Uterus (tissue), 4 donors: ENCODE measurements at places on chromosomes 12 and 14. TPM values are rescaled to one million over a fixed set of nuclear protein-coding genes. Genes with fewer than 3 reads are reported as not detected.

DNA sequence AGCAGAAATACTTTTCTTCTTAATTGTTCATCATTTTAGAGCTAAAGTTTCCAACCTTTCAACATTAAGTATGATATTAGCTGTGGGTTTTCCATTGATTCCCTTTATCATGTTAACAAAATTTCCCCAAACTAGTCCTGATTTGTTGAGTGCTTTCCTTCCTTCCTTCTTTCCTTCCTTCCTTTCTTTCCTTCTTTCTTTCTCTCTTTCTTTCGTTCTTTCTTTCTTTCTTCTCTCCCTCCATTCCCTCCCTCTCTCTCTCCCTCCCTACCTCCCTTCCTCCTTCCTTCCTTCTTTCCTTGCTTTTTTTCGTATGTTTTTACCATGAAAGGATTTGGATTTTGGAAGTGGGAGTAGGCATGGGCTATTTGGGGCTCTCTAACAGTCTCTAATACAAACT lies 133.5 kb downstream of the LMNTD1 start:
- DNase-seq = no peak

GRCh38 chr14:57066887-57067513 lies 201.7 kb downstream of the EXOC5 start:
- no peak for DNase-seq

DNA sequence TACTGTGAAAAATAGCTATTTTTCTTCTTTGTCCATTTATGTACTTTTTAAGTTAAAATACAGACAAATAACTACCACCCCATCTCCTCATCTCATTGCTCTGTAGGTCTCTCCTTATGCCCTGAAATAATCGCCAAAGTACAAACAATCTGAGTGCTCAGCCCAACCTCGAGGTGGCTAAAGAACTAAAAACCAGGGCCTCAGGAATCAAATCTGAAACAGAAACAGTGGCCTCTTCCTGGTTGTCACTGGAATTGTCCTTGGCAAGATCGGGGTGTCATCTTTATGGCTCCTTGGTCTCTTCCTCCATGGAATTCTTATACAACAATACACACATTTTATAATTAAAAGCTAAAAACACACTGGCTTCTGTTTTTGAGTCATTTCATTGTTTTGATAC lies 182.4 kb downstream of the ASCL1 start:
- DNase-seq = no peak

DNA sequence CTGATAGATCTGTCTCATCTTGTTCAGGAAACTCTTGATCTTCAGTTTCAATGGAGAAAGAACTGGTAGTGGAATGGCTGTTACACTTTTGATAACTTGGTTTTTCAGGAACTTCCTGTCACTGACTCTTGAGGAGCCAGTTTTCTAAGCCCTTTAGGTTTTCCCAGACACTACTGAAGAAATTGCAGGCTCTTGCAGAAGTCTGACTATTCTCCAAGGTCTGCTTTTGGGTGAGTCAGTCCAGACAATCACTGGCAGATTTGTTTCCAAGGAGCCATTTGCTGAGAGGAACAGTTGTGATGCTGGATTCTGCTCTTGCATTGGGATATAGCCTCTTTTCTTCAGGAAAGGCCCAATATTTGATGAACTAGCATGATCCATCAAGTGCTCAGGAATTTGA lies 468.0 kb downstream of the FUT8 start:
- no peak for DNase-seq

Gene AICDA
- total RNA-seq = not detected

DNA sequence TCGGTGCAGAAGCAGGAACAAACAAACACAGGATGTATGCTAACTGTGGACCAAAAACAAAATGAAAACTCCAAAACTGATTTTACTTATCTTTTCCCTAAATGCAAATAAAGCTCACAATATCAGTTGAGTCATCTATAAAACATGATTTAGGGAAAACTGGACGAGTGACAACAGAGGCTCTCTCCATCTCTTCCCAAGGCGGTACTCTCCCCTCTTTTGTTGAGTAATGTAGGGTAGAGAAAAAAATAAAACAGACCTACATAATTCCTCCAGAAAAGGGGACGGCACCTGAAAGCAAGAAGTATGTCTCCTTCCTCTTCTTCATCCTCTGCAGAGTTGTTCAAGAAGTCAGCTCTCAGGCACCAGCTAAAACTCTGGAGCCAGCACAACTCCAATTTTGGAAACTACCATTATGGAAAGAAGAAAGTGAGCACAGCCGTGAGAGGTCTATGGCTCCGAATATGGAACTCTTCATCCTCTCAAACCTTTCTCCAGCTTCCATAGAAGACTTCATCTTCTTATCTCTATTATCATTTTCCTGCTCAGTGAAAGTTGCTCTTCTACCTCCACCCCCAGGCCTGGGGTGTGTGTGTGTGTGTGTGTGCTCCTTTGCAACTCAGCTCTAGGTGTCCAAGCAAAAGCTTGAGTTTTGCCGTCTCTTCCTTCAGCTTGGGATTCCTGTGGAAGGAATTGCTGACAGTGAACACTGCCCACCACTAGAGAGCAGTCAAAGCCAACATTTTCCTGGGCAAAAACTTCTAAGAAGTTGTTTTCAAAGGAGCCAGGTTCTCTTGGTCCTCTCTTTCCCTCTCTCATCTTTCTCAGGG lies 155.4 kb downstream of the DIO2 start:
- DNase-seq = no peak

Gene CCNT1
- total RNA-seq = 22.6 TPM

DNA sequence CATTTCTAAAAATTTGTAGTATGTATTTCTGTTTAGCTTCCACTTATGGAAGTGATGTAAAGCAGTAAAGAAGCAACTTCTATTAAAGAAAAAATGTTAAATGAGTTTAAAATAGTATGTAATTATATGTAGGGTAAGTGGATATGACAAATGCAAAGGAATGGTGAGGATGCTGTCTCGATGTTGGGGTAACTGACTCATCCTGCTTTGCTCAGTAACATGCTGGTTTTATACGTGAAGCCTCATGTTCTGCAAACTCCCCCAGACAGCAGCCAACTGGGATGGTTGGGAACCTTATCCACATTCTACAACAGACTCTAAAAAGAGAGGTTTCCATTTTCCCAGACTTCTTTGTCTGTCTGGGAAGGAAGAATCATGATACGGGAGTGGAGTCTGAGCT lies 1006.4 kb upstream of the TMEM132C start:
- DNase-seq = no peak

GRCh38 chr14:25052921-25053320 lies 3.0 kb upstream of the STXBP6 start:
- no peak for DNase-seq

Gene CFAP54
- 5.2 TPM for total RNA-seq

DNA sequence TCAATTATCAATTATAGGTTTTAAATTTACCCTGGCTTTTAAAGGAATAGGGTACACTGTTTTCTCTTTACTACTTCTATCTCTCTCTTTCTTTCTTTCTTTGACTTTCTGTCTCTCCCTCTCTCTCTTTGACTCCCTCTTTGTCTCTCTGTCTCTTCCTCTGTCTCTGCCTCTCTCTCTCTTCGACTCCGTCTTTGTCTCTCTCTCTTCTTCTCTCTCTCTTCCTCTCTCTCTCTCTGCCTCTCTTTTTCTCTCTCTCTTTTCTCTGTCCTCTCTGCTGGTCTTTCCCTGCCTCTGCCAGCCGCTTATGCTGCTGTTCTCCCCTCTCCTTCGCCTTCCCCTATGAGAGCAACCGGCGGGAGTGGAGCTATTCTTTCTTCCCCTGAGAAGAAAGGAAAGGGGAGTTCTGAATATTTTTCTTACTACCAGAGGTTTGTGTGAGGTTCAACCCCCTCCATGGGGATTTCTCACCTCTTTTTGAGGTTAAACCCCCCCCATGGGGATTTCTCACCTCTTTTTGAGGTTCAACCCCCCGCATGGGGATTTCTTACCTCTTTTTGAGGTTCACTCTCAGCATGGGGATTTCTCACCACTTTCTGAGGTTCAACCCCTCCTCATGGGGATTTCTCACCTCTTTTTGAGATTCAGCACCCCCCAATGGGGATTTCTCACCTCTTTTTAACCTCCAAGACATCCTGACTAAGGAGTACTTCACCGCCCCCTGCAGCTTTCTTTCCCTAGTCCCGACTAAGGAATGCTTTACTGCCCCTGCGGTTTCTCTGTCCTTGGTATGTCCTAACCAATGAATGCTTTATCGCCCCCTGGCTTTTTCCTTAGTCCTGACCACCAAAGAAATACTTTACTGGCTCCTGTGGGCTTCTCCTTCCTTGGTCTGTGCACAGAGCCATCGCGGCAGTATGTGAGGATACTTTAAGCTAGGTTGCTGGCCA lies 27.4 kb upstream of the DDHD1 start:
- DNase-seq = no peak

DNA sequence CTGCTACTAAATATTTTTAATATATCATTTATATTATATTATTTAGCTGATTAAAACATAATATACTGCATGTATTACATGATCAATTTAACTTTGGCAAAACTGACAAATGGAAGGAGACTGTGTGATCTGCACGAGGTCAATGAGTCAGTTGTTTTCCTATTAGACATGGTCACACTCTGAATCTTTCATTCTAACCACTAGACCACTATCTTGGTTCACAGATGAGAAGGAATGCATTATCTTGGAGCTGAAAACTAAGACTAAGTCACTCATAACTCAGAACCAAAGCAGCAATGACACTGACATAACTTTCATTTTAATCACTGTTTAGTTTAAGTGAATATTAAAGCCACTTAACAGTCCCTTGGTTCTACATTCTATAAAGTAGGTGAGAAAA lies 37.4 kb downstream of the GNPTAB start:
- no peak for DNase-seq

DNA sequence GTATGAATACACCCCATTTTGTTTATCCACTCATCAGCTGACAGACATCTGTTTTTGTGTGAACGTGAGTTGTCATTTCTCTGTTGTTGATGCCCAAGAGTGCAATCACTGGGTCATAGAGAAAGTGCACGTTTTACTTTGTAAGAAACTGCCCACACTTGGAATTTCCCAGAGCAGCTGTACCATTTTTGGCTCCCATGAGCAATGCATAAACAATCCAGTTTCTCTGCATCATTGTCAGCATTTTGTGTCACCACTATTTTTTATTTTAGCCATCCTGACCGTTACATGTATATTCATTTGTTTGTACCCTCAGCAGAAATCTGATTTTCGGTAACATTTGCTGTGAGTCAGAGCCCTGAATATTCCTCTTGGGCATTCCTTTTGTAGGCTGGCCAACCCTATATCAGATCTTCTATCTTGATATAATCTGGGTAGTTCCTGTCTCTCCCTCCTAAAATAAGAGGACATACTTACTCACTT lies 62.7 kb downstream of the RBM19 start:
- DNase-seq = no peak

DNA sequence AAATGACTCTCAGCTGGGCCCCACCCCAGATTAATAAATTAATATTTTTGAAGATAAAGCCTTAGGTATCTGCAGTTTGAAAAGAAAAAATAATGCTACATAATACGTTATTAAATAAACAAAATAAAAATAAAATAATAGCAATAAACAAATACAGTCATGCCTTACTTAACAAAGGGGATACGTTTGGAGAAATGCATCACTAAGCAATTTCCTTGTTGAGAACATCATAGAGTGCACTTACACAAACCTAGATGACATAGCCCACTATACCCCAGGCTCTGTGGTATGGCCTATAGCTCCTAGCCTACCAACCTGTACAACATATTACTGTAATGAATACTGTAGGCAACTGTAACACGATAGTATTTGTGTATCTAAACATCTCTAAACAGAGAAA lies 7.1 kb upstream of the EGLN3 start:
- DNase-seq = no peak

DNA sequence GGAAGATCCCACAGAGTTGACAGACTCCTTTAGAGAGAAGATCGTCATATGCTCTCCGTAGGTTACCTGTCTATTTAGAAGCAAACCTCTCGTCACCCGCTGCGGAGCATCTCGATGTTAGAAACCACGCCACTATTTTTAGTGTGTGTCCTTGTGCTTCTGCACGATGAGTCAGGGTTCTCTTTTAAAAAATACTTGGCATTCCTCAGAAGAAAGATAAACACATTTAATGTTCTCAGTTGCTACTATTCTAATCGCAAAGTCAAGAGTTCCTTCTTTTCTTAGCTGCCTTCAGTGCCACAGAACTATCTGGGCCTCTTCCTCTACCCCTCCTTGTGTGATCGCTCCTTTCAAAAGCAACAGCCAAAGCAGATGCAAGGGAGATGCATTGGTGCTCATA lies 192.4 kb downstream of the PELI2 start:
- DNase-seq = no peak

DNA sequence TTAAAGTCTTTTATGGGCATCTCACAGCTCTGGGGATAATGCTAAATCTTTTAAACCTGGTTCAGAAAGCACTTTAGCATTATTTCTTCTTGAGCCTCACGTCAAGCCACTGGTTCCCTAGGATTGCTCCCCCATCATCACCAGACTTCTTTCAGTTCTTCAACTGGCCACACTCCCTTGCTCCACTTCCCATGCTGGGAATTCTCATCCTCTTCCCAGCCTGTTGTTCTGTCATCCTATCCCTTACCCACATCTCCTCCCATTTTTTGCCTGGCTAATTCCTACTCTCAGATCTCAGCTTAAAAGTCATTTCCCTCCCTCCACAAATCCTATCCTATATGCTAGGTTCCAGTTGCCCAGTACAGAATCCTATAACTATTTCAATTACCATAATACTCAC lies 14.4 kb downstream of the FERMT2 start:
- no peak for DNase-seq

- DNase-seq = peak; percentile 43
These were observed 111.9 kb downstream of the FOXN3 start for GRCh38 chr14:89304972-89305703.

GRCh38 chr14:68248481-68249255 lies 429.1 kb downstream of the RAD51B start:
- no peak for DNase-seq

- DNase-seq = no peak
These were observed 17.0 kb downstream of the SIX1 start for GRCh38 chr14:60632257-60632656.

GRCh38 chr12:70427611-70428010 lies 61.5 kb downstream of the KCNMB4 start:
- no peak for DNase-seq

DNA sequence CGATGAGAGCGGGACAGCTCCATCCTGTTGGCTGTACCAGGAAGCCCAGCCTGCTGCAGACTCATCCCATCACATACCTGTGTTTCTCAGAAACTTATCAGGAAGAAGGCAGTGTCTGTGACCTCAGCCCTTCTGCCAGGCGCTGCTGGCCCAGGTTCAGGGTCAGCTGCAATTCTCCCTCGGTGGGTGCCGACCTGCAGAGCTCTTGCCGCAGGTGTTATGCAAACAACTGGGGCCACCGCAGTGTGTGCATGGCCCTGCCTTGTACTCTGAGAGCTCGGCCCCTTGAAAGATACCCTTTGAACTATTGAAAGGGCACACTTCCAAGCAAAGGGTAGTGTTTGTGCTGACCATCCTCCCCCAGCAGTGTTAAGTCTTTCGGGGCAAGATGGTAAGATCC lies 322.2 kb upstream of the DIO3 start:
- no peak for DNase-seq

- DNase-seq = no peak
These were observed 4.3 kb downstream of the SPTLC2 start for GRCh38 chr14:77612011-77612620.
